ENCODE measurements at places on chromosomes 7 and 10.

- DNase-seq = no peak
Measured at GRCh38 chr7:159240962-159241361, 96.3 kb upstream of the VIPR2 start.

DNA sequence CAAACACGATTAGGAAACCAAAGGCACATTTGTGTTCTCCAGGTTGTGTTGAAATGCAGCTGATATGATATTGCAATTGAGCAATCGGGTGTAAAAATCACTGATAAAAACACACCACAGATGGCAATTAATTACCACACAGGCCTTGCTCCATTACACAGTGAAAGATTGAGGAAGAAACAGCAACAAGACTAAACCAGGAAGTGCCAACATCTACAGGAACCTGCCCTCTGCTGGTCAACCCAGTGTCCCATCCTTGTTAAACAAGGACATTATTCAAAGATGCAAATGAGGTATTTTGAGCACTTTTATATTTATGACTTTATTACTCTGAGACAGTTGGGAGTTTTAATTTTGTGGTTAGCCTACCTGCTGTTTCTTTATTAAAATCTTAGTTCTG, 765.6 kb upstream of the GHITM start:
- DNase-seq = no peak

DNA sequence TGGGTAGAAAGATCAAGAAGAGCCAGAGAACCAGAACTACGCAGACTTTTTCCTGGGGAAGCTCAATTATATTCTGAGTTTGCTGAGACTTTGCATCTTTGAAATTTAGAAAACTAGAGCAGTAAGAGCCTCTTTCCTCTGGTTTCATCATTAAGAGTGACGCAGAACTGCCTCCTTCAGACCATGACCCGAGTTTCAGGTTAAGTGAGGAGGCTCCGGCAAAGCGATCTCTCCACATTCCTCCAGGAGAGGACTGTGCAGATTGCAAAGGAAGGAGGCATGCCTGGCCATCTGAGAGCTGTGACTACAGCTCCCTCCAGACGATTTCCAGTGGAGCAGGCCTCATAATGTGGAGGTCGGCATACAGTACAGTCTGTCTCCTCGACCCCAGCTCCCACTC, 115.8 kb upstream of the LANCL2 start:
- DNase-seq = no peak

GRCh38 chr7:159096736-159097581, 47.7 kb downstream of the VIPR2 start:
- DNase-seq = no peak

DNA sequence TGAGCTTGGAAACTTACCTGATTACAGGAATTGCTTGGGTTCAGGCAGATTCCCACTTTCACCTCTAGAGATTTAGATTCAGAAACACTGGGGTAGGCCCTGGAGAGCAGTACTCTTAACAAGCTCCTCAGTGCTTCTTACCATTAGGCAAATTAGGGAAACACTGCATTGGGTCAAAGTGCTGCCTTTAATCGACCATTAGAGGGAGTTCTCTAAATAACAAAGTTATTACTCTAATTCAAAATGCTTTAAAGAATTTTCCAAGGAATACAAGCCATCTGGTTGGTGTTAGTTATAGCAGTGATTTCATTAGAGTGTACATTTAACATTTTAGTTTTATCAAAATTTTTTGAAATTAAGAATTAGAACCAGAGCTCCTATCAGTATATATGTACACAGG, 324.5 kb downstream of the GFRA1 start:
- DNase-seq = no peak

GRCh38 chr7:108403597-108404217, 52.5 kb downstream of the NRCAM start:
- no peak for DNase-seq

DNA sequence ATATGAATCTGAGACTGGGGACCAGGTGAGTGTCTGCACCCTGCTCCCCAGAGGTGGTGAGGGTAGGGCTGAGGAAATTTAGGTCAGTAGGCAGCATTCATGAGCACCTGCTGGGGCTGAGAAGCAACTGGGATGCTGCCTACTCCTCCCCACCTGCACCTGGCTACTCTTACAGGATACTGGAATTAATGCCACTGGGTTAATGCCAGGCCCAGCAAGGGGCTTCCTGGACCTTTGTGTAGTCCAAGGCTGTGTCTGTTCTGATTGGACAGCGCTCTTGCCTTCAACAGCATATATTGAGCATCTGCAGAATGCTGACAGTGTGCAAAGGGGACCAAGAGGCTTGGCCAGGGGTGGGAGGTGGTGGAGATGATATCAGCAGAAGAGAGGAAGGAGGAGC, 32.1 kb downstream of the ADCYAP1R1 start:
- DNase-seq = no peak

Measured in stimulated activated CD8-positive, alpha-beta memory T cell treated with anti-CD3 and anti-CD28 coated beads, Interleukin-15, amount 100 ng/mL, for 48 hours (primary cell).